ENCODE measurements at places on chromosomes 13 and 19. TPM values are rescaled to one million over a fixed set of nuclear protein-coding genes. Genes with fewer than 3 reads are reported as not detected.

DNA sequence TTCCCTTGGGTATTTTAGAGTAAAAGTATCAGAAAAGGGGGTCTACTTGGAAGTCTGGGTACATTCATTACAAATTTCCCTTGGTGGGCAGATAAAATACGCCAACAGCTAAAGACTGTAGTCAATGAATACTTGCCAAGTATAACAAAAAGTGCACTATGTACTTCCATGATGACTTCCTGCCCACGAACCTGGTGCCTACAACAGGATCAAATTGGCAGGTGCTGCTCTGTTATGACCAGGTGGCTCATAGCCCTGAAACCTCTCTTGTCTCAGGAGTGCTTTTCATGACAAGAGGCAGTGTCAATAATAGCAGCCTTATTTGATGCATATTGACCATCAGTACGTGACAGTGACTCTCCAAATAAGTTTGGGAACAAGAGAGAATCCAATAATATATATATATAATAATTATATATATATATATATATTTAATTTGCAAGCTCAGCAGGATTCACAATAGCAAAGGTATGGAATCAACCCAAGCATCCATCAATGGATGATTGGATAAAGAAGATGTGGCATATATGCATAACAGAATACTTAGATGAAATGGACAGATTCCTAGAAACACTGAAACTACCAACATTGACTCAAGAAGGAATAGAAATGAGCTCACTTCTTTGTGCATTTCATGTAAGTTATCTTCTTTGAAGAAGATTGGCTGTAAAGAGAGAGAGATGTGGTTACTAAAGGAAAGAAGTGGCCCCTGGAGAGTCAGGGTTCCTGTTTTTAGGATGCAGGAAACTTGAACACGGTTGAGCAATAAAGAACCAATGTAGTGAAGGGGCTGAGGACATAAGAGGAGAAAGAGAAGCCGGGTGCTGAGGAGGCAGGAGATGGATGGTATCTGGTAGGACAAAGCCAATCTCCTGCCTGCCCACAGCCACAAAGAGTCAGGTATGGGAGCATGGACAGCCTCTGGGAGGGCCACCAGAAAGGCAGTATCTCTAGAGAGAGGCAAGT is 52.0 kb upstream of the GTF2F2 start:
- DNase-seq, result no peak

DNA sequence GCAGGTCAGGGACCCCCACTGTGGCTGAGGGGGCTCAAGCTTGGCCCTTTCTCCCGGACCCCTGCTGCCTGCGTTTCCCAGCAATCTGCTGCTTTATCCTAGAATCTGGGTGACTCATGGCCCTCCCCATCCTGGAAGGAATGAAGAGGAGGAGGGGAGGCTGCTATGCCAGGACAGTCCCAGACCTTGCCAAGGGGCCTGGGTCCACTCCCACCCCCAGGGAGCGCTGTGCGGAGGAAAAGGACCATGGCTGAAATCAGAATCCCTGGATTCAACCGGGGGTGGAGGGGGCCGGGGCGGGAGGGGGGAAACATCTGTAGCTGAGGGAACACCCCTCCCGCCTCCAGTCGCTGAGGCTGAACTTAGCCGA is 20.5 kb downstream of the ZNF114 start:
- peak; percentile 55 for DNase-seq

CEACAM16 gene
- not detected for total RNA-seq

- no peak for DNase-seq
These were observed 12.7 kb upstream of the KBTBD6 start for GRCh38 chr13:41145136-41145908.

- peak; percentile 71 for DNase-seq
These were observed 1.2 kb downstream of the CDC34 start for GRCh38 chr19:532561-533363.

LRRC25 gene
- not detected for total RNA-seq

FOXA3 gene
- not detected for total RNA-seq

- no peak for DNase-seq
These were observed 10.7 kb downstream of the RFX2 start for GRCh38 chr19:6099599-6099998.

- no peak for DNase-seq
These were observed 67.2 kb upstream of the FNDC3A start for GRCh38 chr13:48908381-48909055.
